ELF-1 (cell line): ENCODE measurements at places on chromosomes 1 and 21.

GRCh38 chr1:222387007-222387814, 160.7 kb downstream of the HHIPL2 start:
- peak; percentile 74 for DNase-seq

- DNase-seq = no peak
These were observed 53.4 kb upstream of the COX20 start for GRCh38 chr1:244782056-244782455.

DNA sequence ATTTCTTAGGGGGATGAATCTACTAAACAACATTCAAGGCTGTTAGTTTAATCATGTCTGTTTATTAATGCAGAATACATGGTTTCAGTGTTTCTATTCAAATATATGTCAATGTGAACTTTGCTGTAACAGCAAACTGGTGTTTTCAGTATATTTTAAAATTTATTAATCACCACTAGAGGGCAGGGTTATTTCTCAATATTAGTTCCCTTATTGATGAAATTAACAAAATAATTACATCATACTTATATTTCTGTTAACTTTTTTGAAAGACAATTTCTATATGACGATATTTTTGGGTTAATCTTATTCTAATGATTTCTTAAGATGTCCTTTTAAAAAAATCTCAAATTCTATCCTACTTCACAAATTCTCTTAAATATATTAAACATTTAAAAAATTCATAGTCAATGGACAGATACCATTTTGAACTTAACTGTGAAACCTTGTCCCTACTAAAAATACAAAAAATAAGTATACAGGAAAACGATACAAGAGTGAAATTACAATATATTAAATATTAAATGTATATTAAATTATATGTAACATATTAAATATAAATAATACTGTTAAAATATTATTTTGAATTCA, 1034.1 kb upstream of the PRMT6 start:
- no peak for DNase-seq

DNA sequence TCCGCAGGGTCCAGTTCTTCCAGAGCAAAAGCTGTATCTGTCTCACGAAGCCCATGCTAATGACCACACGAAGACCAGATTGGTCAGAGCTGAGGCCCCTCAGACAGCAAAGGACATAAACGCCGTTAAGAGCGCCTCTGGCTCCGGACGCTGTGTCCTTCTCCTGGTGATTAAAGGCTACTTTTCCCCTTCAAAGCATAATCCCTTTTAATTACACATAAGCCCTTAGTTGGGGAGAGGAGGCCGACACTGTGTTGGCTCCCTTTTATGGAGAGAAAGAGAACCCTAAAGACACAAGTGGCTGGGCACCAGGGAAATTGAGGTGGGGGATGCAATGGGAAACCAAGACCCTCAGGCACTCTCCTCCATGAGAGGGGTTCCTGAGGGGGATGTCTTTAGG, at the start of gene ABCA4:
ABCA4 (minus strand) TSS at position 158 of the 400 bp plus-strand sequence; CDS start at position 55, 103 bp downstream.
- DNase-seq = no peak

- no peak for DNase-seq
These were observed 3.4 kb upstream of the PDE9A start for GRCh38 chr21:42650033-42650370.

GRCh38 chr1:15259622-15260007, 12.6 kb downstream of the FHAD1 start:
- no peak for DNase-seq

DNA sequence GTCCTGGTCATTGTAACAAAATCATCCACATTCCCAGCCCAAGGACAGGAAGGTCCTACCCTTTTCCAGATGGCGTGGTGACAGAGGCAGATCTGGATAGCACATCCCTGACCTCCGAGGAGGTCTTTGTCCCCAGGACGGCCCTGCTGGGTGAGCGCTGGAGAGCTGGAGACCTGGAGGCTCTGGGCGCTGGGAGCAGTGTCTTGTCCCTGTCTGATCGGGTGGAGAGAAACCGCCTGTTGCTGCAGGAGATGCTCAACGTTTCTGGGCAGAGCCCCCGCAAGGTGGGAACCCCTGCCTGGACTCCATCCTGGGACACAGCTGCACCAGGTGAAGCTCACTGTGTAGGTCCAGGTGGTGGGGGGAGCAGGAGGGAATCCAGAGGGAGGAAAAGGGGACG, 4.1 kb downstream of the KIAA1614 start:
- no peak for DNase-seq

- DNase-seq = no peak
These were observed 14.9 kb downstream of the KLHDC7A start for GRCh38 chr1:18495635-18496034.

- no peak for DNase-seq
These were observed 30.6 kb upstream of the SLC30A10 start for GRCh38 chr1:219958875-219959417.
